ENCODE measurements at places on chromosomes 12 and 14. TPM values are rescaled to one million over a fixed set of nuclear protein-coding genes. Genes with fewer than 3 reads are reported as not detected.

Gene KRT85
- total RNA-seq, result not detected

Gene CIROP
- not detected for total RNA-seq

Gene MYO1H
- not detected for total RNA-seq

Gene SLC24A4
- total RNA-seq, result 0.14 TPM

Gene SERPINA5
- total RNA-seq, result 0.33 TPM

Gene INHBC
- not detected for total RNA-seq

Gene FGF6
- not detected for total RNA-seq

Gene HOXC10
- total RNA-seq, result 0.28 TPM

Gene PRPH
- total RNA-seq, result not detected

Gene GLIPR1L1
- not detected for total RNA-seq

Gene SAMD15
- 0.88 TPM for total RNA-seq

Gene SYT1
- total RNA-seq, result 9.7 TPM

Gene GARIN6
- total RNA-seq, result not detected

Gene SIX1
- total RNA-seq, result 0.17 TPM

Gene KLRC2
- total RNA-seq, result not detected

Gene DENND5B
- 12.1 TPM for total RNA-seq

Gene OR6C4
- not detected for total RNA-seq

Gene CLEC2D
- 1.2 TPM for total RNA-seq

Gene RASSF9
- total RNA-seq, result 7.7 TPM

Gene ENDOU
- total RNA-seq, result not detected

Gene OR4E2
- not detected for total RNA-seq

Gene CEBPE
- not detected for total RNA-seq

Gene RD3L
- total RNA-seq, result not detected

Gene LIN7A
- 0.19 TPM for total RNA-seq

Gene MLEC
- total RNA-seq, result 46.5 TPM

Gene RTL1
- total RNA-seq, result not detected

Gene TBX5
- total RNA-seq, result not detected

Gene CFAP251
- total RNA-seq, result 2.9 TPM

Gene DIO2
- total RNA-seq, result 0.51 TPM

Gene OR6C2
- total RNA-seq, result not detected

Gene KRT74
- total RNA-seq, result not detected

Gene GPRC5D
- not detected for total RNA-seq

Gene TC2N
- 16.8 TPM for total RNA-seq

Gene AMIGO2
- total RNA-seq, result 4.2 TPM

Gene ACOT4
- 0.34 TPM for total RNA-seq

Gene TDRD9
- 3.0 TPM for total RNA-seq

Gene GPR65
- total RNA-seq, result not detected

Gene TOMM20L
- not detected for total RNA-seq

Gene STAB2
- total RNA-seq, result 4.6 TPM
